ENCODE measurements at places on chromosomes 7 and 10. TPM values are rescaled to one million over a fixed set of nuclear protein-coding genes. Genes with fewer than 3 reads are reported as not detected.

Gene GAD2
- polyA plus RNA-seq, result not detected

Gene PHKG1
- 1.0 TPM for polyA plus RNA-seq

Gene ACSL5
- 0.15 TPM for polyA plus RNA-seq

Gene CHAT
- polyA plus RNA-seq, result not detected

Gene CHST12
- 12.0 TPM for polyA plus RNA-seq

Gene RET
- 0.22 TPM for polyA plus RNA-seq

Gene CARD11
- polyA plus RNA-seq, result 1.1 TPM

DNA sequence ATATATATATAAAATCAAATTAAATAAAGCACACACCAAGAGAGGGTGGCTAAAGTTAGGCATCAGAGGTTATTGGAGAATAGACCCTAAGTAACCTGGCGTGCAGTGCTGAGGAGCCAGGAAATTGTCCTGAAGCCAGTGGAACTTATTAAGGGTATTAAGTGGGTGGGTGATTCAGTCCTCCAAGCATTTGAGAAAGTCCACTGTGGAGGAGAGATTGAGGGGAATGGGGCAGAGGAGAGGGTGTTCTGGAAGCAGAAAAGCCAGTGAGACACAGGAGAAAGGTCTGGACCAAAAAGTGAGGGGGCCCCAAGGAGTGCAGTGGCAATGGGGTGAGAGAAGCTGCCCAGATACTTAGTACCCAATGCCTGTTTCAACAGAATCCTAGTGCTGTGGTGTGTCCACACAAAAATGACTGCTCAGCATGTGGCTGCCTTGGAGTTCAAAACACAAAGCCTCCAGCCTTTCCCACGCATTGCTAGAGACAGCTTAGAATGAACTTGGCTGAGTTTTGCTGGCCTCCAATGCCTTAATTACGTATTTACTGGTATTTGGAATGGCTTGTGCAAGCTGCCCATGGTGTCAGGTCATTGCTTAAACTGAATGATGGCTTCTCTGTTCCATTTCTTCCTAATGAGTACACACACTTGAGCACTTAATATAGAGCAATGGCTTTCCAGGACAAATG lies 44.9 kb upstream of the CHST15 start:
- DNase-seq, result no peak

DNA sequence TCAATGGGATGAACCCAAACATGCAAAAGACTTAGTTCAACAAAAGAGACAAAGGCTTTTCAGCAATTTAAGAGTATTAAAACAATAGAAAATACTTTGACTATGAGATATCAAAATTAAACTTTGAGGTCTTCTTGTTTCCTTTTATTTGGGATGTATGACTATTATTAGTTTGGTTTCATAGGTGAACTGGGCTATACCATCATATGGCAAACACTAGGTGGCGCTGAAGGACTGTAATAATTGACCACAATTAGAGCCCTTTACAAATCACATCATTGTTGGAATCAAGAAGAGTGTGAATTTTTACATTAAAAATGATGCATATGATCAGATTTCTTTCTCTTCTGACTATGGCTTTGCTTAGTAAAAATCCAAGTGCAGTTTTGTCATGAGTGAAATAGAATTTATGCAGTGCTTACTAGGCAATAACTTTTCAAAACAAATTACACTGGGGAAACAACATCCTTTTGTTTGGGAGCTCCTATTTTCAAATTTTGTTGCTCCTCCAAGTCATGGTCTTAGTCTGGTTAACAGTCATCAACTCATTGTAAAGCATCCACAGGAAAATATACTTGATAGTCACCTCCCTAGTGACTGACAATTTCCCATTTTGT lies 14.7 kb upstream of the NXPH1 start:
- DNase-seq, result peak; percentile 68

DNA sequence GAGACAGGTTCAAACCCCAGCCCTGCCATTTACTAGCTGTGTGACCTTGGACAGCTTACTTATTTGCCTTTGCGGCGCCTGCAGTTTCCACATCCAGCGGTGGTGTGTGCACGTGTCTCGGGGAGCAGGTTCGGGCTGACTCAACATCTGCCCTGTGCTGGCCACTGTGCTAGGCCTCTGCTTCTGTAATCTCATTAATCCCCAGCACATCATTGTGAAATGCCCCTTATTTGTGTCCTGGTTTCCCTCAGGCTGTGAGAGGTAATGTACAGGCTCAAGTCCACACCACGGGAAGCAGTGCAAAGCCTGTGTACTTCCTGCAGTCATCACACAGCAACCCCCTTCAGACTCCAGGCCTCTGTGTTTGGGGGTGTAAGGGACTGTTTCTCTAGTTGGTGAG lies 285.7 kb downstream of the RPS24 start:
- DNase-seq, result no peak

DNA sequence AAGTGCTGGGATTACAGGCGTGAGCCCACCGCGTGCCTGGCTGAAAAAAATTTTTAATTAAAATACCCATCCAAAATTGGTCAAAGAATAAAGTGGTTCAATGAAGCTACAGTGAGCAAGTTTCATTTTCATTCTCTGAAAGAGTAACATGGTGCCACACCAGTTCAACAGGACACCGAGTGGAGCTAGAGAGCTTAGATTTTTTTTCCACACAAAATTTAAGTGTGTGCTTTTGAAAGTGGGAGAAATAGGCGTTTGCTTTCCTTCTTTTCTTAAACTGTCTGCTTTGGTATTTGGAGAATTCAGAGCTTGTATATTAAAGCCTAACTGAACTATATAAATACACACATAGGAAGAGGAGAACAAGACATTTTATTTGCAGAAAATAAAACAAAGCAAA lies 43.4 kb downstream of the BPGM start:
- DNase-seq, result no peak
